ENCODE measurements at places on chromosomes 3 and 15.

DNA sequence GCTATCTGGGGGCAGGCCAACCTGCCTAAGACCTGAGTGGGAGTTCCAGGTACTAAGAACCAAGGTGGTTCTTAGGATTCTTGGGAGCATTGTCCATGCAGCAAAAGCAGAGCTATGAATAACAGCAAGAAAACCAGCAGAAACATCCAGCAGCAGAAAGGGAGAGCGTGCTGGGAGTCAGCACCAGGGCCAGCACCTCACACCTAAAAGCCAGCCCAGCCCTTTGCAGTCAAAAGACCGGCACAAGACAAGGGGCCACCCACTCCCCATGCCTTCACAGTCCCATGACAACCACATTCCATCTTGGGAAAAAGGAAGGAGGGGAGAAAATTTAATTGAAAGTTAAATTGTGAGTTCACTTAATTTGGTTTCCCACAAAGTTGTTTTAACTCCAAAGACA is 364.9 kb downstream of the AGBL1 start:
- no peak for DNase-seq

- peak; percentile 70 for DNase-seq
These were observed 39.0 kb upstream of the IGF1R start for GRCh38 chr15:98609144-98609852.

- DNase-seq: no peak
These were observed 22.6 kb upstream of the IP6K2 start for GRCh38 chr3:48739617-48739954.

GRCh38 chr3:17489139-17489538 is 253.3 kb downstream of the TBC1D5 start:
- DNase-seq: peak; percentile 10

DNA sequence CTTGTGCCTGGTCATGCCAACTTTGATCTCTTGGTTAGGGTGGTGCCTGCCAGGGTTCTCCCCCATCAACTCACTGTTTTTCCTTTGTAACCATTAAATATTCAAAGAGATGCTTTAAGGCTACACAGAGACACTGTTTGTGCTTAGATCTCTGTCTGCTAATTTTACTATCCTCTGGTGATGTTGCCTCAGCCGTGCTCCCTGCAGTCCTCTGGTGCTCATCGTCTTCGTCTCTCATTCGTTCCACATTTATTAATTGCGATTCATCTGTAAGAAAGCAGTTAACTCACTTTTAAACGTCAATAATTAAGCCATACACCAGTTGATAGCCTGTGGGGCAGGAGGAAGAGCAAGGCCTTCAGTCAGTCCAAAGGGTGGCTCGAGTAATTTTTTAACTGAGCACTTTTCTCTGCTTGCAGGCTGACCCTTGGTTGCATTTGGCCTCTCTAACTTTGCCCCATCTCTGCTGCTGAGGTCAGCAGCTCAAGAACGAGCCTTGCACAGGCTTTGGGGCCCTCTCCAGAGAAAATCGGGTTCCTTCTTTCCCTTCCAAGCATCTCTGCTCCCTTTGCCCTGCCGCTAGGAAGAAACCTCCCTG is 62.9 kb downstream of the KLF15 start:
- DNase-seq: no peak

DNA sequence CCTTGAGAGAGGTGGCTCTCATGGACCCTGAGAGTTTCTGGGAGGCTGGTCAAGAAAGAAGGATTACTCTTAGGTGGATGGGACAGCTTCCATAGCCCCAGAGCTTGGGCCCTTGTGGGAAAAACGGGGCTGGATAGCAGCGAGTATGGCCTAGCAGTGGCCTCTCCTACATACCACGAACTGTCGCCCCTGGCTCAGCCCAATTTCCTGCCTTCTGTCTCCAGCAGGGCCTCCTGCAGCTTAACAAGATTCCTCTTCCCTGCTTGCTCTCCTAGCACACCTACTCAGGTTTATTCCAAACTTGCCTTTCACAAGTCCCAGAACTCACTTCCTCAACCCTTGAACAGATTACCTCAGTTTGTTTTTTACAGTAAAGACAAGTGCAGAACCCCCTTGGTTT is 139.7 kb upstream of the TPM1 start:
- DNase-seq: no peak

- no peak for DNase-seq
These were observed 25.5 kb upstream of the SKOR1 start for GRCh38 chr15:67799801-67800205.

- peak; percentile 80 for DNase-seq
These were observed 30.5 kb downstream of the LOXL1 start for GRCh38 chr15:73956743-73957135.

GRCh38 chr3:189529889-189530471 is 101.2 kb upstream of the TP63 start:
- no peak for DNase-seq

DNA sequence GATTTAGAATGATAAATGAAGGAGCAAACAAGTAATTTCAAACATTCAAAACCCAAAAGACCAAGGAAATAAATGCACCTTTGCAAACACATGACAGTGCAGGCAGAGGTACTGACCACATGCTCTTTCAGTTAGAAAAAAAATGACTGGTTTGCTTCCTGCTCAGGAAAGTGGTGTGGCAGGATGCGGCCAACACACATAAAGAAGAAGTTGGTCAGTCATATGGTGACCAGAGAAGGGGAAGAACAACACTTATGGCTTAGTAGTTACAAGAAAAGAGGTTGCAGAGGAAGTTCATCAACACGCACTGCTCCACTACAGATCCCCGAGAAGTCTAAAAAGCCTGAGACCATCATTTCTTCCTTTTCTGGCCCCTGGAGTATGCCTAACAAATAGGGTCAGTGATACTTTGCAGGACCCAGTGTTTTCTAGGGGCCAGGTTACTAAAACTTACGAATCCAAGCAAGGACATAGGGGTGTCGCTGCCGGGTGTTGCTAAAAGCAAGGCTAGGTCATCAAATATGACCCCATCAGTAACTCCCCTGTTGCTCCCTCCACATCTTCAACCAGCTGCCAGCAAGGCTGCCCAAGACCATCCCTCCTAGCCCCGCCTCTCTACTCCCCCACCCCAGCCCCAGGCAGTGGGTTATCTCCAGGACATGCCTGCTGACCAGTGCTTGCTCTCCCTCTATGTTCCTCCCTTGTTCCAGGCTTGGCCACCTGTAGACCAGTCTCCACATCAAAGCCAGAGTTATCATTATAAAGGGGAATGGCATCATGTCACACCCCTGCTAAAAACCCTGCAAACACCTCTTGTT is 11.2 kb downstream of the ATP8B4 start:
- no peak for DNase-seq

DNA sequence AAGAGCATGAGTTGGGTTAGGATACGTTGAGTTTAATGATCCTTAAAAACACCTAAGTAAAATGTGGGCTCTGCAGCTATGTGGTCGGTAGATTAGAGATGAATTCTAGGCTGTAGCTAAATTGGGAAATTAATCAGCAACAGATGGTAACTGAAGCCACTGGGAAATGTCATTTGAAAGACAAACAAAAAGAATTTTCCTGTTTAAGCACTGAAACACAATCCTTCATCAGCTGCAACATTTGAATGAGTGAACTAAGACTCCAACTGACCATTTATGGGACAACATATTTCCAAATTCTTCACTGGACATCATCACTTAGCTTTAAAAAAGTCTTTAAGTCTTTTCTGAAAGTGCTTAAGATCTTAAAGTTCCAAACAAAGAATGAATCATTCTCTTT is 226.9 kb downstream of the ZNF385D start:
- peak; percentile 40 for DNase-seq

- DNase-seq: peak; percentile 43
These were observed 37.0 kb downstream of the ZNF710 start for GRCh38 chr15:90037961-90038631.

DNA sequence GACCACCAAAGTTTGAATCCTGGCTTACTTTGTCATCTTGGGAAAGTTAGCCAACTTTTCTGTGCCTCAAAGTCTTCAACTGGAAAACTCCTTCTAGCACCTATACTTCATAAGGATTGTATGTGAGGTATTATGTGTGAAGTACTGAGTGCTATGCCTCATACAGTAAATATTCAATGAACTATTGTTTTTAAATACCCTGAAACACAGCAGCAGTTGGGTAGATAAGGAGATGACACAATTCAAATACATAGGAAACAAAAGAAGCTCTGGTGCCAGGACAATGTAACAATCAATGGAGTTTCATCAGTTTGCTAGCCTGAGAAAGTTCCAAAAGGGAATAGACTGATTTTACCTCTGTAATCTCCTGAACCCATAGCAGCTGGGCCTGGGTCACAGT is 43.3 kb downstream of the TUBGCP4 start:
- no peak for DNase-seq

DNA sequence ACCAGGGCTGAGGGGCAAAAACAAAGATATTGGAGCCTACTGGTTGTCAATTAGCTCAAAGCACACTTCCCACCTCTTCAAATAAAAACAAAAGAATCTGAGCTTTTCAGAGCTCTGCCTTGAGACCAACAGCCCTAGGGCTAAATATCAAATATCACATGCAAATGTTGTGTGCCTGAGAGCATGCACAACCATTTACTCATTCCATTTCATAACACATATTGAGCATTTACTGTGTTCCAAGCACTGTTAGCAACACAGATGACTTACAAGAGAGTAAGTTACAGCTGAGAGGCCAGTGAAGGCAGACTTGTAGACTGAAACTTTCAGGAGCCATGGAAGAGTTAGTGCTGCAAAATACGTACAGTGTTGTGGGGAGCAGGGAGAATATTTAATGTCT is 222.4 kb downstream of the CPNE4 start:
- no peak for DNase-seq

DNA sequence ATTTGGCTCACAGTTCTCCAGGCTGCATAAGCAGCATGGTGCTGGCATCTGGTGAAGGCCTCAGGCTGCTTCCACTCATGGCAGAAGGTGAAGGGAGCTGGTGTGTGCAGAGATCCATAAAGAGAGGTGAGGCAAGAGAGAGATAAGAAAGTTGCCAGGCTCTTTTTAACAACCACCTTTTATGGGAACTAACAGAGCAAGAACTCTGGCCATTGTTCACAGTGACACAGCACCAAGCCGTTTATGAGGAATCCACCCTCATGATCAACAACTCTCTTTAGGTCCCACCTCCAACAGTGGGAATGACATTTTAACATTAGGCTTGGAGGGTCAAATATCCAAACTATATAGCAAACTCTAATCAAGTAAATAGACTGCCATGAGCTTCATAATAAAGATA is 557.2 kb upstream of the SUCLG2 start:
- DNase-seq: no peak

DNA sequence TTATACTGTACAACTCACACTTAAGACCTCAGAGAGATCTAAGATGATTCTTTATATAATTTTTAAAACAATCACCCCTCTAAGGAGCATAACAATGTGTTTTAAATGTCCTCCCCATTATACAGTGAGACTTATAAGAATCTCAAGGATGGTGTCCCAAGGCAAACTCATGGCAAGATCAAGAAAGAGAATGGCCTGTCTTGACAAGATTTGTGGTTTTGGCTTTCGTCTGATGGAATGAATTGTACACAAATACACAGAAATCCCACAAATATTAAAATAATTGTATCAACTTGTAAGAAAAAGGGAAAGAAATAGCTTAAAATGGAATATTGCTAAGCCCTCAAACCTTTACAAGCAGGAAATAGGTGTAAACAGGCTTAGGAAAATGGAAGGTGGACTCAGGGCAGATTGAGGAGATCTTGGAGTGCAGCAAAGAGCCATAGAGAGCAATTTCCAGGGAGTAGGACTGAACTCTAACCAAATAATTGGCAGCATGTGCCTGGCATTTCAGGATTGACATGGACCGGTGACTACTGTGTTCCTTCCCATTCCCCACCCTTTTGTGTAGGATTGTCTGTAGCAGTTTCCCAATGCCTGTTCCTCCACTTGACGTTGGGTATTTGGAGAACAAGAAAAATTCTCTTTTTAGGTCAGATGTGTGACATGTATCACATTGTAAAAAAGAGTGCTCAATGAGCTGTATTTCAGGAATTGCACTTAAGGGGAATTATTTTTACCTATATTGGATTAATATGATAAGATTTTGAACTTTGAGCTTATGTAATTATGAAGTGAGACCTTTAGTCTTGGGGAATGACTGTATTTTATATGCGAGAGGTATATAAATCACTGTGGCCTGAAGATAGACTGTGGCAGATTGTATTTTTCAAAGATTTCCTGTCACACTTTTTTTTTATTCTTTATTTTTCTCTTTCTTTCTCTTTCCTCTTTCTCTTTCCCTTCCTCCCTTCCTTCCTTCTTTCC is 317.8 kb upstream of the SLITRK3 start:
- no peak for DNase-seq

- DNase-seq: no peak
These were observed 310.7 kb upstream of the ZNF717 start for GRCh38 chr3:76096036-76096435.

GRCh38 chr3:153595186-153595815 is 433.3 kb downstream of the RAP2B start:
- peak; percentile 48 for DNase-seq

GRCh38 chr15:99614749-99615288 is 49.0 kb downstream of the MEF2A start:
- no peak for DNase-seq
